ENCODE measurements at places on chromosomes 4 and X. TPM values are rescaled to one million over a fixed set of nuclear protein-coding genes. Genes with fewer than 3 reads are reported as not detected.

DNA sequence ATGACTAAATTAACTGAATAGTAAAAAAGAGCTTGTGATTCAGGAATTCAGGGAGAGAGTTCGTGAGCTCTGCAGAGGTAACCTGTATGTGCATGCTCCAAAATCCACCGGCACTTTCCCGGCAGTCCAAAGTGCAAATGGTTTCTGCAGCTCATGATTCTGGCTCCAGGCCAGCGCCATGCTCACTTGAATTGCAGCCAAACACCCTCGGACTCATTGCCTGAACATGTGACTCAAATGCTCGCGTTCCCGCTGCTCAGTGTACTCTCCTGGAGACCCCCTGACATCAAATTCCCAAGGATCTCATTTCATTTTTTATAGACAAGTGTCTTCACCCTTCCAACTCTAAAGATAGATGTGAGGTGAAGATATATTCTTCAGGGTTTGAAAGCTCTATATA is 44.1 kb upstream of the SH3RF1 start:
- DNase-seq: peak; percentile 78

- DNase-seq: no peak
Observed at GRCh38 chr4:2741626-2742025, 14.5 kb downstream of the TNIP2 start.

DNA sequence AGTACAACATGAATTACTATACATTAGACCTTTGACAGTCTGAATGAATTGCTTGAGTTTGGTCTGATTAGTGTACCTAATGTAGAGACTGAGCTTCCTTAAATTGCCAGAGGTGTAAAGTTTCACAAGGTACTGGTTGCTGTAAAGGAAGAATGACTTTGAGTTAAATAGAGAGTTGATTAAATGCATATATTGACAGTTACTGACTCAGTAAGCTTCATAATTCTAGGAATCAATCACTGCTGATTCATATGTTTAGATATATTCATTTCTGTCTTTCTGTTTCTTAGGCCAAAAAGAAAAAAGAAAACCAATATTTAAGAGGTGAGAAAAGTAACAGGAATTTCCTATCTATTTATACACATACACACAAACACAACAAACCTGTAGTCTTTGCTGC is 16.2 kb upstream of the ART3 start:
- no peak for DNase-seq

GRCh38 chrX:56802428-56802827 is 73.4 kb downstream of the NBDY start:
- DNase-seq: no peak

DNA sequence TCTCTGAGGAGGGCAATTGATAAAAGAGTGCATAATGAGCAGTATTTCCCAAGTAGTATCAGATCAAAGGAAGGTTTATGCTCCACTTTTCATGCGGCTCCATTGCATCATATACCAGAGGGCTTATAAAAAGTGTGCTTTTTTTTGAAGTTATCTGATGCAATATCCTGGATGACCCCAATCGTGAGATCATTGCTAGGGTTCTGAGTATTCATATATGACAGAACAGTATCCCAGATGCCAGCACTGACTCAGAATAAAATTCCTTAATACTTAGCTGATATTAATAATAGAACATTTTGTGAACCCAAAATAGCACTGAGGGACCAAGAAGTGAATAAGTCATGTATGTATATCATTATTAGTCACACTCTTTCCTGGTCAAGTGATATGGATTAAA is 945.5 kb upstream of the AGA start:
- no peak for DNase-seq

DNA sequence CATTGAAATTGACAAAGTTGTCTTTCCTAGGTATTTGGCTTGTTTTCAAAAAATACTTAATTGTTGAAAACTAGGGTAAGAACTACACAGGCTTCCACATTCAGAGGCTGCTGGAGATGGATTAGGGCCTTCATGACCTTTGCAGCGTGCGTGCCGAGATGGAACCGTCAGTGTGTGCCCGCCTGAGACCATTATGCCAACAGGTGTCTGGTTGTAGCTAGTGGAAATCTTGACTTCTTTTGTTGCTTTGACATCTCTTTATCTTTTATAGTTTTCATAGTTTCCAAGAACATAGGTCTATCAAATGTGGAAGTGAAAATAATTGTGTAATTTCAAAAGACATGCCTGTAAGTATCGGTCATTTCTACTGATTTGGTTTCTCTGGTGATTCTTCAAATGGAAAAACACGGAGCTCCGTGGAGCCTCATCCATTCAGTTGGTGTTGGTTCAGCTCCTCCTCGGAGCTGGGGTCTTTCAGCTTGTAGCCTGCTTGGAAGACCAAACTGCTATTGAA is 38.9 kb upstream of the CLCN4 start:
- DNase-seq: no peak

- DNase-seq: no peak
Observed at GRCh38 chr4:168535689-168536088, 38.8 kb downstream of the PALLD start.

GRCh38 chr4:118761397-118762016 is 74.4 kb downstream of the SEC24D start:
- DNase-seq: no peak

DNA sequence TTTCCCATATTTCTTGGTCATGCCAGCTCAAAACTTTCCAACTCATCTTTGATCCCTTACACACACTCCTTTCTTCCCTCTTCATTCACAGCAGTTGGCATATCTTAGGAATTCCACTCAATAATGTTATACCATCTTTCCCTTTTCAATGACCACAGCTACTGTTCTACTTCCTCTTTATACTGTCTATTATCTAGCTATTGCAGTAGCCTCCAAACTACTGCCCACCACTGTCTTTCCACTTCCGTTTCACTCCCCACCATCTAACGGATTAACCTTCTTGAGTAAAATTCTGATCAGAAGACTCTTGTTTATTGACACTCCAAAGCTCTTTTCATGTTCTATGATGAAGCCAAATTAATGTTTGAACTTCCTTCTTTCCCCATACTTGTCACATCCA is 55.8 kb downstream of the ADAMTS3 start:
- DNase-seq: no peak

Gene TMPRSS11B
- not detected for total RNA-seq

Gene ZAR1
- total RNA-seq: not detected

Gene CITED1
- not detected for total RNA-seq

Gene PABPC5
- total RNA-seq: 0.32 TPM
